ENCODE measurements at places on chromosomes 6 and 20.

DNA sequence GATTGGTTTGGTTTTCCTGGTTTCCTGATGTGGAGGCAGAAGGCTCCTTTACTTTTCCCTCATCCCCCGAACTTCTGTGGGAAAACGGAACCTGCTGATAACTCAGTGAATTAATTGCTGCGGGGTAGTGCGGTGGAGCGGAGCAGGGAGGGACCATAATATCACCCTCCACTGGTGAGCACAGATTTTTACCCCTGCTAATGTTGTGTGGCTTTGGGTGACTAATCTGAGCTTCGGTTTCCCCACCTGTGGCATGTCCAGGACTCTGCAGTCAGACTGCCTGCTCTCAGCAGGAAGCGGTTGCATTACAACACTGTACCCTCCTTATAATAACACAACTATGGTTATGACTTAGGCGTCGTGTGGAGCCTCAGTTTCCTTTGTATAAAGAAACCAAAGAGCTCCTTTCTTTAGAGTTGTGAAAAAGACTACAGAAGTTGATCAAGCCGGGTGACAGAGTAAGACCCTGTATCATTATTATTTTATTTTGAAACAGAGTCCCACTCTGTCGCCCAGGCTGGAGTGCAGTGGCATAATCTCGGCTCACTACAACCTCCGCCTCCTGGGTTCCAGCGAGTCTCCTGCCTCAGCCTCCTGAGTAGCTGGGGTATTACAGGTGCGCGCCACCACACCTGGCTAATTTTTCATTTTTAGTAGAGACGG, 2.2 kb upstream of the ID1 start:
- peak; percentile 59 for DNase-seq

- no peak for DNase-seq
Observed at GRCh38 chr6:56047931-56048540, 172.6 kb upstream of the BMP5 start.

DNA sequence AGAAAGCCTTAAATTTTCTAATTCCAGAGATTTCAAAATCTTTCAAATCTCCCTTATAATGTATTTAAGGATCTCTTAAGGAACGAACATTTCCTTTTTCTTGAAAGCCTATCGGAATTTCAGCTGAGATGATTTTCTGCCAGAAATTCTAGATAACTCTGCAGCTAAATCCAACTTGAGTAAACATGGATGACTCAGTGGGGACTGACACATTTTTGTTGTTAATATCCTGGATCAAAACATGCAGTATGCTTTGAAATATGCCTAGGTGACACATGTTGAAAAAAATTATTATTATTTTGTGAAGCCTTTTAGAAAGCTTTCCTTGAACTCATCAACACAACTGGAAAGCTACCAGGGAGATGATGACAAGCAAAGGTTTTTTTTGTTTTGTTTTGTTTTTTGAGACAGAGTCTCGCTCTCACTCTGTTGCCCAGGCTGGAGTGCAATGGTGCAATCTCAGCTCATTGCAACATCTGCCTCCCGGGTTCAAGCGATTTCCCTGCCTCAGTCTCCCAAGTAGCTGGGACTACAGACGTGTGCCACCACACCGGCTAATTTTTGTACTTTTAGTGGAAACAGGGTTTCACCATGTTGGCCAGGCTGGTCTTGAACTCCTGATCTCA, 140.1 kb upstream of the SNX9 start:
- no peak for DNase-seq

DNA sequence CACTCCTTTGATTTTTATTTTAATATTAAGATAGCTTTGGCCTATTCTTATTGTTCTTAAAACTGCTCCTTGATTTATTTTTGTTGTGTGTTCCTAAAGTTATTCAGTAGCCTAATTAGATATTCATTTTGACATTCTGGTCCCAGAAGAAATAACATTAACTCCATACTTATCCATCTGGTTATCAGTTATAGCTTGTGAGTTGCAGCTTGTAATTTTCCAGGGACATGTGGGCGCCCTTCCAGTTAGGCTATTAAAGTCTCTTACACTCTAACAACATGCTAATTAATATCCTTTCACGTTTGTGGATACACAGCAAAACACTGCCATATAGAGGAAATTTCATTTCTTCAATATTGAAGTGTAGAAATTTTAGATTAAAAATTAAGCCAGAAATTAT, 987.5 kb downstream of the HACE1 start:
- DNase-seq: no peak

GRCh38 chr20:58458342-58459057, 56.7 kb downstream of the APCDD1L start:
- DNase-seq: no peak

DNA sequence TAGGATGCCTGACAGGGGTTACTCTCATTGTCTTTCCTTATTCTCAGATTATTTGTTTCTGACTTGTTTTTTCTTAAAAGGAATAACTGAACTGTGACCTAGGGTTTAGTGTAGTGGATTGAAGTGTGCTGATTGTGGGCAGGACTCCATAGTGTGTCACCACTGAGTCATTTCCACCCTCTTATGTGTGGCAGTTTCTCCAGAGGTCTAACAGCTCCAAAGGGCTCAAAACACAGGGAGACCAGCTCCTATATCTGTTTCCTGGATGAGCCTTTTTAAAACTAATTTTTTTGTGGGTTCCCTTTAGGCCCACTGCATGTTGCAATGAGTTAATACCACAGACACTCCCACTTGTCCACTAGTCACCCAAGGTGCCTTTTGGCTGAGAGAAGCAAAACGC, 951.1 kb upstream of the ADGRB3 start:
- DNase-seq: no peak

- DNase-seq: no peak
Observed at GRCh38 chr6:153873541-153873940, 165.5 kb upstream of the OPRM1 start.

GRCh38 chr6:117449549-117450439, 24.1 kb upstream of the ROS1 start:
- DNase-seq: peak; percentile 69

- DNase-seq: no peak
Observed at GRCh38 chr6:41367700-41368099, 32.3 kb downstream of the NCR2 start.

GRCh38 chr6:43971776-43972126, 155.5 kb downstream of the MRPL14 start:
- DNase-seq: no peak

GRCh38 chr6:109503327-109504224, 20.6 kb upstream of the ZBTB24 start:
- DNase-seq: no peak
